ENCODE measurements at places on chromosomes 4 and X.

- no peak for DNase-seq
Observed at GRCh38 chr4:76801621-76802235, 96.2 kb downstream of the SOWAHB start.

- DNase-seq = no peak
Observed at GRCh38 chr4:6265546-6265945, 4.1 kb upstream of the WFS1 start.

DNA sequence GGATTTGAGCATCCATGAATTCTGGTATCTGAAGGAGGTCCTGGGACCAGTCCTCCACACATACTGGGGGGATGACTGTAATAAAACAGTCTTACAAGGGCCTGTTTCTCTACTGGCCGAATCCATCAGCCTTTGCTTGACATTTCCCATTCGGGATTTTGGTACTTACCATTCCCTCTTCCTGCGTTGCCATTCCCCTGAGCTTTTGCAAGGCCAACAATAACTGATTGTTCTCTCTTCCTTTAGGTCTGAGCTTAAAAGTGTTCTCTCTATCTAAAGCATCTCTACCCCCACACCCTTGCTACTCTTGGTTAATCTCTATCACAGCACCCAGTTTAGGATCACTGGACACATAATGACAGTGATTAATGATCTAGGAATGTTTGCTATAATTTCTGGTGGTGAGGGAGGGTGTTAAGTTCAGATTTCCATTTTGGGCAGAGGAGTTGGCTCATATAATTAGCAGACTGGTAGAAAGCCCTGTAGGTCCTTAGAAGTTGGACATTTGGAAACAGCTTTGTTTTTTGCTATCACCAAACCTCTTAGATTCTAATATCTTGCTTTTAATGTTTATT is 29.4 kb downstream of the TMA16 start:
- no peak for DNase-seq

DNA sequence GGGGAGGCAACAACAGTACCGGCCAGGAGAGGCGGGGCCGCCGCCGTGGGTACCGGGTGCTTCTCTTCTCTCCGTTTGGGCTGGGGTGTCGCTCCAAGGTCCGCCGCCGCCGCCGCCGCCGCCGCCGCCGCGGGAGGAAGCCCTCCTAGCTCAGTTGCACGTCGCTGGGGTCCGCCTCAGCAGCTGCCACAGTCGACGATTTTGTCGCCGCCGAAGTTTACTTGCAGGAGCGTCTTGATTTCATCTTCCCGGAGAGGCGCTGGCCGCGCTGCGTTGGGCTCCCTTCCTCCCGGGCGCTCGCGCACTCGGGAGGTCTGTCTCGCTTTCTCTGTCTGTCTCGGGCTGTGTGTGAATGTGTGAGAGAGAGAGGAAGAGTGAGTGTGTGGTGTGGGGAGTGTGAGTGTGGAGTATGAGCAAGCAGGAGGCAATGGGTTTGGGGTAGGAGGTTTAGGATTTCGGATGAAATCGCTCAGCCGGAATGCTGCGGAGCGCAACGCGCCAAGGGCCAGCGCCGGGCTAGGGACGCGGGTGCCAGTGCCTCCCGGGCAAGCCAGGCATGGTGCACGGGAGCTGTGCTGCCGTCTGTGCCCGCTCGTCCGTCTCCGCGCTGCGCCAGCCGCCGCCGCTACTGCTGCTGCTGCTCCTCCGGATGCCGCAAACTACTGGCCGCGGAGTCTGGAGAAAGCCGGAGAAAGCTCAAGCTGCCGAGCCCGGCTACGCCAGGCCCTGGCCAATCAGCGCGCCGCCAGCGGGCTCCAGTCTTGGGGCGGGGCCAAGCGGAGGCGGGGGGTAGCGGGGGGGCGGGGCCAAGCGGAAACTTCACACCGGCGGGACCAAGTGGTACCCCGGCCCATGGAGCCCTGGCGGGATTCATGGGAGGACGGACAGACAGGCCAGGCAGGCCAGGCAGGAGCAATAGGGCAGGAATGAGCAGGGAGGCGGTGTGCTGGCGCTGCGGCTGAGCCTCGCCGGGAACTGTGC is at the start of gene PCDH19:
Gene PCDH19, minus strand, starts transcription at position 664 of the 981 bp plus-strand sequence. CDS start 1,676 bp downstream, outside the sequence.
- DNase-seq = no peak

GRCh38 chr4:113145519-113146291 is 96.3 kb downstream of the ANK2 start:
- no peak for DNase-seq

DNA sequence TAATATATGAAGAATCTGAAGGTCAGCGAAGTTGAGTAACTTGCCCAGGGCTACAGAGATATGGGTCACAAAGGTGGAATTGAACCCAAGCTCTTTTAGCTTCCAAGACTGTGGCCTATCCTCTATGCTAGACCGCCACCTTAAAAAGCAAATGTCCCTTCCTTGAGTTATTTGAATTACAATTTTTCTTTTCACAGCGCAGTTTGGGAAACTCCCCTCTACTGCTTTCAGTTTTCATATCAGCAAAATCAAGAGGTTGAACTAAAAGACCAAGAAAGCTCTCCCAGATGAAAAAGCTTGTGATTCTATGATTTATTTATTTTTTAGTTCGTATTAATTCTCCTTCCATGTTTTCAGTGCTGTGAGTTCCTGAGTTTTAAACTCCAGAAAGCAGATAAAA is 174.5 kb upstream of the C1QTNF7 start:
- no peak for DNase-seq

DNA sequence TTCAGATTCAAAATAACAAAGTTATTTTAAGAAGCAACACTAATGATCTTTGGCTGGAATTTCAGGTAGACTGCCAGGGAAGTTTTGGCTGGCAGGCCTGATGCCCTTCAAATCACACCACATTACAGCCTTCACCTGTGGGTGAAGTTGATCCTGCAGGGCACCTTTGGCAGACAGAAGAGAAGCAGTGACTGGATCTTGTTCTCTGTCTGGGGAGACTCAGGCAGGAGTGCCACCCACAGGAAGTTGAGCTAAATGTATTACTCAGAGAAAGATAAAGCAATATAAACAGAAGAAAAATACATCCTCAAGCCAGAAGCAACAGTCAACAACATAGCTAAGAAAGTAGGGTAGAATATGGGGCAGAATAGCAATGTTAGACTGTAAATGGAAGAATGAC is 12.8 kb upstream of the CFAP299 start:
- no peak for DNase-seq

- no peak for DNase-seq
Observed at GRCh38 chr4:183657564-183657963, 1.4 kb downstream of the RWDD4 start.

DNA sequence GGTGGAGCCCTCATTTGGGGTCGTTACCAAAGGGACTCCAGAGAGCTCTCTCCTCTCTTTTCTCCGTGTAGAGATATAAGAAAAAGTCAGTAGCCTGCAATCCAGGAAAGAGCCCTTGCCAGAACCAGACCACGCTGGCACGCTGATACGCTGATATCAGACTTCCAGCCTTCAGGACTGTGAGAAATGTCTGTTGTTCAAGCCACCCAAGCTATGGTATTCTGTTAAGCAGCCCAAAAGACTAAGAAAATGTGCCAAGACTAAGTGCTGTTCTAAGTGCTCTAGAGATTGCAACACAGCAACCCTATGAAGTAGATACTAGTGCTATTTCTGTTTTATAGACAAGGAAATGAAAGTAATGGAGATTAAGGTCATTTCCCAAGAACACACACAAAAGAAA is 205.7 kb downstream of the CAMK2D start:
- DNase-seq = no peak

GRCh38 chrX:74262452-74263209 is 41.3 kb upstream of the ZCCHC13 start:
- DNase-seq = no peak

- DNase-seq = no peak
Observed at GRCh38 chrX:111608724-111609123, 72.2 kb upstream of the ALG13 start.

DNA sequence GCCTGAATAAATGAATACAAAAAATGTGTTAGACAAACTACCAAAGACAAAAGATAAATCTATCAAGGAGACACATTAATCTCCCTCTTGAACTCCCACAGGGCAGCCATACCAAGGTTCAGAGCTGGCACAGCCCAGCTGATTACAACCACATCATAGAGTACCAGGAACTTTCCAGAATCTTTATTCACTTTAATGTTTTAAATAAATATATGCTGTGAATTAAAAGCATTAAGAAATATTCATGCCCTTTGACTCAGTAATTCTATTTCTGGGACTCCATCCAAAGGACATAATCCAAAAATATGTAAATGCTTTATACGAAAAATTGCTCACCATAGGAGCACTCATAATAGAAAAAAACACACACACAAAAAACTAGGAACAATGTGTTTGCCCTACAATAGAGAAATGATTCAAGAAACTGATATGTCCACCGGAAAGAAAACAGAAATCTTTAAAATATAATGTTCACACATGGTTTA is 126.0 kb downstream of the LDB2 start:
- no peak for DNase-seq

DNA sequence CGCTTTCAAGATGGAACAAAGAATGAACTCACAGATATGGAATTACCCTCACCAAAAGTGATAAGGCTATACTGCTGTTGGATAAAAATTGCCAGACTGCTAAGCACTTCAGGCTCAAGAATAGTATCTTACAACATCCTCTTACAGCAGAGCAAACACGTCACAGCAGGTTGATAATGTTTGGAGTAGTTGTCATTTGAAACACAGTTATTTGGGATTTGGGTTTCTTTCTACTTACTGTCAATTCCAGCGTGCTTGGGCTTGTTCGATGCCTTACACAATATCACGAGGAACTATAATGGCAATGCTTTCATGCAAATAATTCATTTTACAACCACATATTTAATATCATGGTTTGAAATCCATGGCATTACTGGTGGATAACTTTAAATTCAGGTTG is 1223.7 kb upstream of the AGA start:
- DNase-seq = no peak

GRCh38 chr4:182265881-182266280 is 22.7 kb downstream of the TENM3 start:
- no peak for DNase-seq

DNA sequence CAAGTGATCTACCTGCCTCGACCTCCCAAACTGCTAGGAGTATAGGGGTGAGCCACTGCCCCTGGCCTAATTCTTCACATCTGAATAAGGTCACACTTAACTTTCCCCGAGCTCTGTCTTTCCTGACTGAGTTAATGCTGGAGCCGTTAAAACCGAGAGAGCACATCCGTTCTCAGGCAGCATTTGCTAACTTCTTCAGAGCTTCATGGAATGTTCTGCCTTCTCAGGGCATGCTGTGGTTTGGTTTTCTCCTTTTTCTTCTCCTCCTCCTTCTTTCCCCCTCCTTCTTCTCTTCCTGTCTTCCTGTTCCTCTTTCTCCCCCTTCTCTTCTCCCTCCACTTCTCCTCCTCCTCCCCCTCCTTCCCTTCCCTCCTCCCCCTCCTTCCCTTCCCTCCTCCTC is 119.9 kb downstream of the ASMT start:
- no peak for DNase-seq

- no peak for DNase-seq
Observed at GRCh38 chr4:169345316-169345721, 74.6 kb upstream of the SH3RF1 start.

- DNase-seq = no peak
Observed at GRCh38 chrX:40749681-40750494, 14.5 kb upstream of the MED14 start.

GRCh38 chr4:73092868-73093267 is 23.4 kb upstream of the COX18 start:
- DNase-seq = no peak

GRCh38 chr4:180695851-180696250 is 1547.4 kb upstream of the TENM3 start:
- DNase-seq = no peak

- no peak for DNase-seq
Observed at GRCh38 chr4:10245751-10246150, 129.2 kb upstream of the WDR1 start.

- DNase-seq = no peak
Observed at GRCh38 chrX:19695884-19696283, 180.6 kb upstream of the MAP3K15 start.

GRCh38 chr4:55758066-55758465 is 61.5 kb upstream of the EXOC1L start:
- no peak for DNase-seq

- no peak for DNase-seq
Observed at GRCh38 chr4:89334830-89335229, 27.2 kb upstream of the GPRIN3 start.

- DNase-seq = no peak
Observed at GRCh38 chr4:118798658-118799057, 37.3 kb downstream of the SEC24D start.

DNA sequence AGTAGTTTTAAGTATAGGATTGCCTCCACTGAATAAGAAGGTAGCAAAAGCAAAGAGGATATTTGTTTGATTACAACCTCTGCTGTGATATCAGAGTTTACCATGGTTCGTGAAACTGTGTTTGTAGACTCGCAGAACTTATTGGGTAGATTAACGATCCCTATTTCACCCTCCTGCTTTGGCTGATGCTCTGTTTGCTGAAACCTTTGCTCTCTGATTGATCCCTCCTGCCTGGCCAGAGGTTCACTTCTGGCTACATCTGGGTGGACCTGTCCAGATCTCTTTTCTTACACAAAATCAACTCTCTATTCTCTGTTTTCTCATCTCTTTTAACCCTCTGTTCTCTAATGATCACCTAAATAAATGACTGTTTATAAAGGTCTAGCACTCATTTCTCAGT is 37.9 kb upstream of the TMEM192 start:
- no peak for DNase-seq

GRCh38 chrX:125404667-125405160 is 85.0 kb downstream of the TEX13C start:
- no peak for DNase-seq

- no peak for DNase-seq
Observed at GRCh38 chr4:36494747-36495146, 213.3 kb downstream of the DTHD1 start.

DNA sequence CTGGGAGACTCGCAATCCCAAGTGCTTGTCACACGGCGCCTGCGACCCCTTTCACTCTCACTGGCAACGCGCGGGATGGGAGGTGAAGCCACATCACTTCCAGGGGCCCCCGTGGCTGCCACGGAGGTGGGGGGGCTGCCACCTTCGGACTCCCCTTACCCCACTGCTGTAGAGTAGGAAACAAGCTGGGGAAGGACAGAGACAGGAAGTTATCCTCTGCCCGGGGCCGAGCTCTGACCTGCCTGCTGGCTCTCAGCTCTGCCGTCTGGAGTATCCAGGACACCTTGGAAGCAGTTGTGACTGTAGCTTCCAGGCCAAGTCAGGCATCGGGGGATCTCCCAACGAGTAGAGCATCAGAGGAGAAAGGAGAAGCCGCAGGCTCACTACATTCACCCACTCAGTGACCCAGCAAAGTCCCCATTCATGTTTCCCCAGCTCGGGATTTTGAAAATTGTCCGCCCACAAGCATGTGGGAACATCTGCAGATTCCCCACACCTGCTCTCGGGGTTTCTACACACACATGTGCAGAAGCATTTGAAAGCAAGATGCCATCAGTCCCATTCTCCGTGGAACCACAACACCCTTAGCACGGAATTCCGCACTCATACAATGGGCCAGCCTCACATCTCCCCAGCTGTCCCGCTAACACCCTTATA is 10.8 kb downstream of the PDZD4 start:
- DNase-seq = no peak

DNA sequence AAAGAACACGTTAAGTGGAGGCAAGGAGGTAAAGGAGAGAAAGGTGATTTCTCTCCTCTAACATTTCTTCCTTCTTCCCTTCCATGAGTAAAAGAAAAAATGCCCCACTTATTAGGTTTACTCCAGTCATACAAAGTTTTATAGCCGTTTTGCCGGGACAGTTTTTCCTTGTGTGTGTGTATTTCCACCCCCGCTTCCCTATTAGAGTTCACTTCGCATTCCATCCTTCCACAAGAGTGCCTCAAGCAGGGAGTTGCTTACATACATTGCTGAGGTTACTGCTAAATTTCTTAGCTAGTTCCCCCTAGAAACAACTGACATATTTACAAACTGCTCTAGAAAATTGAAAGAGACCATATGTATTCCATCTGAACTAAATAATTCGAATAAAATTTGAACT is 45.2 kb upstream of the BMP15 start:
- no peak for DNase-seq
